Astrocyte of the cerebellum (primary cell): ENCODE measurements at places on chromosomes 13 and 19.

DNA sequence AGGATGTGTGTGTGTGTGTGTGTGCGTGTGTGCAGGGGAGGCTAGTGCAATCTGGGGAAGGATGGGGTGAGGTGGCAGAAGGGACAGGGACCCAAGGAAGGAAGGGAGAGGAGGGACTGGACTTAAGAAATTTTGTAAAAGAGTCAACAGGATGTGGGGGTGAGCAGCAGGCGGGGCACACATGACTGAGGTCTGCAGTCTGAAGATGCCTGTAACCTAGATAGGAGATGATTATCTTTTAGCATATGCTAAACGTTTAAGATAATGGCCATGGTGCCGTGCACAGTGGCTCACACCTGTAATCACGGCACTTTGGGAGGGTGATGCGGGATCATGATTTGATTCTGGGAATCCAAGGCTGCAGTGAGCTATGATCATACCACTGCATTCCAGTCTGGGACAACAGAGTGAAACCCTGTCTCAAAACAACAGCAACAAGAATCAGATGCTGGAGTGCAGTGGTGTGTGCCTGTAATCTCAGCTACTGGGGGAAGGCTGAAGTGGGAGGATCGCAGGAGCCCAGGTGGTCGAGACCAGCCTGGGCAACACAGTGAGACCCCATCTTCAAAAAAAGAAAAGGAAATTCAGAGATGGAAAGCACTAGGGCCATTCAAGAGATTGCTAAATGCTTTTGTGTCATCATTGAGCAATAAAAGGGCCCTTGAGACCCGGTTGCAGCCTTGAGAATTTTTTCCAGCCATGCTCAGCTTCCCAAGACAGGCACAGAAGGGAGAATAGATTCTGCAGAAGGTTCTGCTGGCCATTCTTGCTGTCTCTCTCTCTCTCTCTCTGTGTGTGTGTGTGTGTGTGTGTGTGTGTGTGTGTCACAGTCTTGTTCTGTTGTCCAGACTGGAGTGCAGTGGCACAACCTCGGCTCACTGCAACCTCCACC is 3.8 kb upstream of the ZNF414 start:
- DNase-seq = no peak

- DNase-seq = no peak
These were observed 91.4 kb downstream of the IRS2 start for GRCh38 chr13:109694972-109695371.

- no peak for DNase-seq
These were observed 40.5 kb downstream of the CEACAM1 start for GRCh38 chr19:42487798-42488178.

DNA sequence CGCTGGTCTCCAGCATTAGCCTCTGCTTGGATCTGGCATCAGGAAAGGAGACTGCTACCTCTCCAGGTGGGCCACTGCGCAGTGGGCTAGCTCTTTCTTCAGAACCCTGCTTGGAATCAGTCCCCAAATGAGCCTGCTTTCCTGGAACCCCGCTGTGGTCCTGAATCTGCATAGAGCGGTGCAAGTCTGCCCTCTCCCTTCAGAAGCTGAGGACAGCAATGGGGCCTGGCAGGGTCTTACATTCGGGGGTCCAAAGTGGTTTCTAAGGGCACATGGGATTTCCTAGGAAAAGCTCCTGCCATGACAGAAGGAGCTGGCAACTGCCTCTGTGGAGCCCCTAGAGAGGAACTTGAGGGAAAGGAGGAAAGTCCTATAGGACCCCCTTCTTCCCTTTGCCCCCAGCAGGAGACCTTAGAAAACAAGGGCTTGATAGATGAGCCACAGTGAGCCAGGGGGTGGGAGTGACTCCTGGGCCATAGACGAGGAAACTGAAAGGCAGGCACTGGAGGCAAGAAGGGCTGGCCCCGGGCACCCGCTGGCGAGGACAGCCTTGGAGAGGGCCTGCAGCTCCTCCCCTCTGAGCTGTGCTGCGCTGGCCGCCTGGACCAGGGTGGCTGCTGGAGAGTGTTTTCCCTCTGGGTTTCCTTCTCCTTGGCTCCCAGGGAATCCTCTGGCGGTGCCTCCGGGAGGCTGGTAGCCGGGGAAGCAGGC is 1.4 kb upstream of the VSTM2B start:
- no peak for DNase-seq

- DNase-seq = no peak
These were observed 5.7 kb downstream of the FPR3 start for GRCh38 chr19:51800473-51801244.

DNA sequence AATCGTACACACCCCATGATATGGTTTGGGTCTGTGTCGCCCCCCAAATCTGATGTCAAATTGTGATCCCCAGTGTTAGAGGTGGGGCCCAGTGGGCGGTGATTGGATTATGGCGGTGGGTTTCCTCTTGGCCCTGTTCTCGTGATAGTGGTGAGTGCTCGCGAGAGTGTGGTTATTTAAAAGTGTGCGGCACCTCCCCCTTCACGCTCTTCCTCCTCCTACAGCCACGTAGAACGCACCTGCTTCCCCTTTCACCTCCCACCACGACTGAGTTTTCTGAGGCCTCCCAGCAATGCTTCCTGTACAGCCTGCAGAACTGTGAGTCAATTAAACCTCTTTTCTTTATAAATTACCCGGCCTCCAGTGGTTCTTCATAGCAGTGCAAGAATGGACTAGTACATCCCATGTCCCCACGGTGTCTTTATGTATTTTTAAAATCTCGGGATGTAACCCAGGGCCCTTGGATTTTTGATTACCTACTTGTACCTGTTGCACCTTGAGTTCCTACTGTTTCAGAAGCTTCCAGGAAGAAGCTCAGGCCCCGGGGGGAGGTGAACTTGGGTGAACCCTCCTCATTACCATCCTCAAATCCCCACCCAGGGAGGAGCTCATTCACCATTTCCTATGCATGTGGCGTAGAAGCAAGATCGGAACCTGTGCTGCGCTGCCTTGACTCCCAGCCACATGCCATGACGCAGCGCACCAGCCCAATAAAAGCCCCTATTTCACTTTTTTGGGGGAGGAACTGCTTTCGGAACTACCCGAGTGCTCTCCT is 52.4 kb downstream of the TEX29 start:
- no peak for DNase-seq

- DNase-seq = no peak
These were observed 16.9 kb downstream of the KCTD15 start for GRCh38 chr19:33813391-33814101.

DNA sequence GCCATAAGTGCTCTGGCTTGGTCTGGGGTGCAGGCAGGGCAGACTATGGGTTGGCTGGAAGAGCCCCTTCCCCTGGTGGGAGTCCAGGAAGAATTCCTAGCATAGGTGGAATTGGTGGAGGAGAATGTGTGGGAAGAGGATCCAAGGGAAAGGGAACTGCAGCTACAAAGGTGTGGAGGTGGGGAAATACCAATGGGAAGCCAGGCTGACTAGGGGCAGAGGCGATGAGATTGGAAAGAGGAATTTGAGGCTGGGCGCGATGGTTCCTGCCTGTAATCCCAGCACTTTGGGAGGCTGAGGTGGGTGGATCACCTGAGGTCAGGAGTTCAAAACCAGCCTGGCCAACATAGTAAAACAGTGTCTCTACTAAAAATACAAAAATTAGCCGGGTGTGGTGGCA is 4.8 kb upstream of the SDHAF1 start:
- no peak for DNase-seq

- DNase-seq = peak; percentile 77
These were observed at the start of gene SAMD1 for GRCh38 chr19:14090509-14091080. Gene SAMD1 (minus strand): TSS chr19:14090751.

DNA sequence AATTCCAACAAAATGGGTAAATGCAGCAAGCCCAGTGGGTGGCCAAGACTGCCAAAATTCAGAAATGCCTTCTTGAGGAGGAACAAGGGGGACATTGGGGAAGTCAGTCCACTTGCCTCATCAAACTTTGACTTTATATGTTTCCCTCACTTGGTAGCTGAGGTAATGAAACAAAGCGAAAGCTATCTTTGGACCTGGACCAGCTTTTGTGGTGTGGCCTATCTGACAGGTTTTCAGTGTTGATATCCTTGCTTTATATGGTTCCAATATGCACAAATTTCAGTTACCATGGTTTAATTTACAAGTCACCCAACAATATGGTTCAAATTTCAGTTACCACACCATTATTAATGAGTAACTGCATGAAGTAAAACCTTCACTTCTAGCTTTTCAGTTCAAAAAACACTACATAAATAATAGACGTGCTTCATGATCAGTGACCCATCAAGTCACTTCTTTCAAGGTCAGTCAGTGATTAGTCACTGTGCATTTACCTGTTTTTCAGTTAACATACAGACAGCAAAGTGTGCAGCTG is 17.7 kb upstream of the POU4F1 start:
- DNase-seq = no peak

DNA sequence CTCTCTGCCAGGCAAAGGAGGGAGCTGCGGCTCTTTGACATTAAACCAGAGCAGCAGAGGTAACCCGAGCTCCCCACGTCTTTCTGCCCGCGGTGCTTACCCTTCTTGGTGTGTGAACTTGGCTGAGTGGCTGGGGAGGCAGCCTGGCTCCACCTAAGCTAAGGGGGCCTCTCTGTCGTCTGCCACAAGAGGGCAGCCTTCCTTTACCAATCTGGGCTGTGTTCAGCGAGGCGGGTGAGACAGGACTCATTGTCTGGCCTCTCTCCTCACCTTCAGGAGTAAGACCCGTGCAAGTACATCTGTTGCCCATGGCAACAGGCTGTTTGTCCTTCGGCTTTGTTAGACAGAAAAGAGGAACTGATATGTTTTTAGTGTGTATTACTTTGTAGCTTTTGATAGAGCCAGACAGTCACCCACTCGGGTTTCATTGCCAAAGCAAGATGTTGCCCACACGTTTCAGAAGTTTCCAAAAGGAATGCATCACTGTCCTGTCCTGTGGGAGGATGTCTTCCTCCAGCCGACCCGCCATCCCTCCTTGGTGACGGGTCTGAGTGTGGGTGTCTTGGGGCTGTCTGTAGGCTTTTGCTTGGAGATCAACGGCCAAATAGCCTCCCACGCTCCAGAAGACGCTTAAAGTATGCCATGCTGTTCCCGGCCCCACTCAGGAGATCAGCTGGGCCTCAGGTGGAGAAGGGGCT is 4.6 kb downstream of the POP4 start:
- DNase-seq = peak; percentile 70

- DNase-seq = no peak
These were observed 25.8 kb upstream of the MEDAG start for GRCh38 chr13:30880151-30880855.

GRCh38 chr19:57103573-57104277 is 16.1 kb upstream of the USP29 start:
- DNase-seq = peak; percentile 0

GRCh38 chr19:48999481-49000325 is 6.0 kb downstream of the RUVBL2 start:
- peak; percentile 66 for DNase-seq

- DNase-seq = no peak
These were observed 134.8 kb upstream of the SPRY2 start for GRCh38 chr13:80475718-80476117.

DNA sequence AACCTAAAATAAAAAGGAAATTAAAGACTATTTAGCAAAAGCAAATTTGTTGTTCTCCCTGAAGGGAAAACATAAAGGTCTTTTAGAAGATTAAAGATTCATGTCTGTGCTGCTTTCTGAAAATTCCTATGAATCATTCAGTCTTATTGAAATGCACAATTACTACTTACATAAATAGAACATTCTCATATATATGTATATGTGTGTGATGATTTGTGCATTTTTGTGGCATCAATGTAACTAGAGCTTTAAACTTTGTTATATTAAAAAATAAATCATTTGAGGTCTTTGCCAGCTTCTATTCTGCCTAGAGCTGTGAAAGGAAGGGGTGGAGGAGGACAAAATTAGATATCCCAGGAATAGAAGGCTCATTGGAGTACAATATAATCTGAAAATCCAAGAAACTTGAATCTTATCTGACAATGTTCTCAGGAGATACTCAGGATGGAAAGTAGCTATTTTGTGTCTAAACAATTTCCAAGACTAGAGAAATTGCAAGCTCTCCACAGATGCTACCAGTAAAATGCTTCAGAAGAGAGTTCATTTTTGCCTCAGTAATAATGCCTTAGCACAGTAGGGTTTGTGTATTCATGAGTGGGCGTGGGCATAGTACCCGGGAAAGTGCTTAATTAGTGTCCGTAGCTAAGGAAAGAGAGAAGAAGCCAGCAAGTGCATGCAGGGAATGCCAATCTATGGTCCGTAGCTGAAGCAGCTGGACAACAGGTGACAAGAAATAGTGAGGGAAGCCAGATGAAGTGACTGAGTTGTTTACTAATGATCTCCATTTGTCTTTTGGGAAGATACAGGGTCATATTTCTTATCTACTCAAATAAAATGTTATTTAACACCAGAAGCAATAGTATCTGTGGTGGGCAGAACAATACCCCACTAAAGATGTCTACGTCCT is 395.5 kb upstream of the NBEA start:
- DNase-seq = no peak

DNA sequence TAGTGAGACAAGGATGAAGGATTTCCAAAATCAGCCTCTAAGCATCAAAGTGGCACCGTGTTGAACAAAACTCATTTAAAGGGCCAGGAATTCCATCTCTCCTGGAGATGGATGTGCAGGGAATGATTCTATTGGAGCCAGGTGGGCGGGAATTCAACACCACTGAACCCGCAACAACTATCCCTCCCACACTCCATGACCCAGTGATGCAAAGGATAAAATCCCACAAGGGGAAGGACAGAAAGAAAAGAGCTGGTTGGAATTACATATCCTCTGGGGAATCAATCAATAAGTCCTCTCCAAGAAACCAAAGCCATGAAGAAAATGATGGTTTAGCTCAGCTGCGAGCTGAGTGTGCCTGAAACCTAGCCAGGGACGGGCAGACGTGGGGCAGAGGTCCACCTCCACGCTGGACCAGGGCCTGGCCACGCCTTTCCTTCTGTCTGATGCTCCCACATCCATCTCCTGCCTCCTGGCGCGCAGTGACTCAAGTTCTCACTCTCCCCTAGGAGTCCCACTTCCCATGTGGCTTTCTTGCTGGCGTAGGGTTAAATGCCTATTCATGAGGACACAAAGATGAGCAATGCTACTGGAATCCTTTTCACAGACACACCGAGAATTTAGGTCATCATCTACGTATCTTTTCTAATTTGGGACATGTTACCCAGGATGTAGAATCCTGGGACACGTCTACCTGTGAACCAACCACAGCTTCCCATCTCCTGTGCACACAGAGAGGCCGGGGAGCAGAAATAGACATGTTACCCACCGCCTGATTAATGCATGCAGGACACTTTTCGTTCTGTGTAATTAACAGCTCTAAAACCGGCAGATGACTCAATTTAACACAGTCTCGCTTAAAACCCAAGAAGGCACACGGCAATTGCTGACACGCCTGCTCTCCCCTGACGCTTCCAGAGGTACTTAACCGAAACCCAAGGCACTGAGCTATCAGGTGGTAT is 48.6 kb downstream of the PEPD start:
- DNase-seq = peak; percentile 95

DNA sequence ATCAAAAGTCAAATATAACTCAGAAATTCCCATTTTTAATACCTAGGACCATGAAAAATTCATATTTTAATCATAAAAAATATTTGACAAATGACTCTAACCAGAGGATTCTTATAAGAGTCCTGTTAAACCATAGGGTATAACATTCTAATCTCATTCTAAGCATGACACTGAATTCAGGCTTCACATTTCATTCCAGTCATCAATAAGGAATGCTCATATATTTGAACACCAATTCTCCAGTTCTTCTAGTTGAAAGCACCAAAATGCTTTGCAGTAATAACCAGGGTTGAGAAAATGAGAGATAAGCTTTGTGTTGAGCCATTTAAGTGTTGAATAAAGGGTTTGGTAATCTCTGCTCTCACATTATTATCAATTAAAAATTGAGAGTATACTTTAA is 147.5 kb downstream of the VWA8 start:
- no peak for DNase-seq
